ENCODE measurements at places on chromosomes 12 and 14.

- DNase-seq: no peak
Measured at GRCh38 chr12:53187145-53187899, 6.6 kb upstream of the CSAD start.

DNA sequence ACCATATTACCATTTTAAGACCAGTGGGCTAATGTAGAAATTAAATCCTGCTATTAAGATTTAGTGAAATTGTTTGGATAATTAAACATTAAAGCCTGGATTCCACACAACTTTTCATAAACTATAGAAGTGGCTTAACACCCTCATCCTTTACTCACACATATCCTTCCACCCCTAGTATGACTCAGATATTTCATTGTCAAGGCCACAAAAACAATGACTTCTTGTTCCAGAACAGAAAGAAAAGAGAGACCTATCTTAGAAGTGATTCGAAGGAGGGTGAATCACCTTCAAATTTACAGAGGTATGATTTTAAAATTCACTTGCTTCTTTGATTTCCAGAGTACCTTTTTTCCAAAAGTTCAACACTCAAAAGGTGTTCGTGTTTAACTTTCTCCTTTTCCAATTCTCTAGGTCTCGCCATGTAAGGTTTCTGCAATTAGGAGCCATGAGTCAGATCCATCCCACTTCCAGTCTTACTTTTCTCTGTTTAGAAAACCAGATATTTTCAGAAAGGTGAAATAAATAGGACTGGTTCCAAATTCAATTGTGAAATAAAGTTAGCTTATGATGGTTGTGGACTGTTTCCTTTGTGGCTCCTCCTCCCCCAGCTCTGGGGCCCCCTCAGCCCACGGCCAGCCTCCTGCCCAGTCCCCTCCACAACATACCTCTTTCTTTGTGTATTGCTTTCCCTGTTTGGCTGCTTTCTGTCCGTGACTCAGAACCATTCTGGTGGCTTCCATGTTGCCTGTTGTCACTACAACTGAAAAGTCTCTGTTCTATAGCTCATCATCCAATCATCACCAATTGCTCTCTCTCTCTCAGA, 24.6 kb upstream of the MGP start:
- DNase-seq: no peak

DNA sequence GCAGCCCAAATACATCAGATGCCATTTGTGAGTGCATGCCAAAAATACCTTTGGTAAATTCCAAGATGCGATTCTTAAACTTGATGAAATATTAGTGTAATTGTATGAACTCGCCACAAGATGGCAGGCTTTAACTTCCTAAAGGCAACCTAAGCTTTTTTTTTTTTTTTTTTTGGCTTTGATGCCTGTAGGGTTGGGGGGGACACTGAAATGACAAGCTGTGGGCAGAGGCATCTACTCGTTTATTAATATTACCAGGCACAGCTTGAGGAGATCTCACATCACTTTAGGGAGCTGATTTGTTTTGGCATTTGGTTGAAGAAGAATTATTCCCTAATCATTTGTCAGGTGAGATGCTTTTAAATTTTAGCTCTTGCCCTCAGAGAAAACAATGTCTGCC, 126.7 kb upstream of the CCDC196 start:
- no peak for DNase-seq

GRCh38 chr14:95662376-95663186, 23.6 kb upstream of the TCL1B start:
- no peak for DNase-seq

- peak; percentile 90 for DNase-seq
Measured at GRCh38 chr12:93894391-93895088, 217.4 kb downstream of the CRADD start.

GRCh38 chr12:41819948-41820347, 324.7 kb downstream of the GXYLT1 start:
- no peak for DNase-seq

- DNase-seq: no peak
Measured at GRCh38 chr12:118853634-118854033, 127.7 kb upstream of the SRRM4 start.

GRCh38 chr12:105347499-105347898, 17.0 kb downstream of the C12orf75 start:
- no peak for DNase-seq

GRCh38 chr12:49887091-49887490, 16.6 kb downstream of the FAIM2 start:
- DNase-seq: no peak

GRCh38 chr14:103684871-103685270, 30.4 kb downstream of the XRCC3 start:
- no peak for DNase-seq

GRCh38 chr12:25249931-25250738, 594 bp downstream of the KRAS start:
- peak; percentile 77 for DNase-seq

GRCh38 chr14:47223656-47224055, 451.7 kb downstream of the MDGA2 start:
- no peak for DNase-seq

DNA sequence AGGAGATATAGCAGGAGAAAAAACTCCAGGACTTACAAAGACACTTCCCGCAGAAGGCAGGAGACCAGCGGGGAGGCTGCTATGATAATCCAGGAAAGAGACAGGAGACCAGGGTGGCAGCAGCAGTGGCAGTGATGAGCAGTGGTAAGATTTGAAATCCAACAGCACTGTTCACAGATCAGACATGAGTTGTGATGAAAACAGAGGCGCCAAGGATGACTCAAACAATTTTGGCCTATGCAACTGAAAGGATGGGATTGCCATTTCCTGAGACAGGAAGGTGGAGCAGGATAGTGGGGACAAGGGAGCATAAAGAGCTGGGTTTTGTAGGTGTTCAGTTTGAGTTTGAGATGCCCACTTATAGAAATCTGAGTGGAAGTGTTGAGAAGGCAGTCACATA, 108.6 kb upstream of the DYRK2 start:
- no peak for DNase-seq

DNA sequence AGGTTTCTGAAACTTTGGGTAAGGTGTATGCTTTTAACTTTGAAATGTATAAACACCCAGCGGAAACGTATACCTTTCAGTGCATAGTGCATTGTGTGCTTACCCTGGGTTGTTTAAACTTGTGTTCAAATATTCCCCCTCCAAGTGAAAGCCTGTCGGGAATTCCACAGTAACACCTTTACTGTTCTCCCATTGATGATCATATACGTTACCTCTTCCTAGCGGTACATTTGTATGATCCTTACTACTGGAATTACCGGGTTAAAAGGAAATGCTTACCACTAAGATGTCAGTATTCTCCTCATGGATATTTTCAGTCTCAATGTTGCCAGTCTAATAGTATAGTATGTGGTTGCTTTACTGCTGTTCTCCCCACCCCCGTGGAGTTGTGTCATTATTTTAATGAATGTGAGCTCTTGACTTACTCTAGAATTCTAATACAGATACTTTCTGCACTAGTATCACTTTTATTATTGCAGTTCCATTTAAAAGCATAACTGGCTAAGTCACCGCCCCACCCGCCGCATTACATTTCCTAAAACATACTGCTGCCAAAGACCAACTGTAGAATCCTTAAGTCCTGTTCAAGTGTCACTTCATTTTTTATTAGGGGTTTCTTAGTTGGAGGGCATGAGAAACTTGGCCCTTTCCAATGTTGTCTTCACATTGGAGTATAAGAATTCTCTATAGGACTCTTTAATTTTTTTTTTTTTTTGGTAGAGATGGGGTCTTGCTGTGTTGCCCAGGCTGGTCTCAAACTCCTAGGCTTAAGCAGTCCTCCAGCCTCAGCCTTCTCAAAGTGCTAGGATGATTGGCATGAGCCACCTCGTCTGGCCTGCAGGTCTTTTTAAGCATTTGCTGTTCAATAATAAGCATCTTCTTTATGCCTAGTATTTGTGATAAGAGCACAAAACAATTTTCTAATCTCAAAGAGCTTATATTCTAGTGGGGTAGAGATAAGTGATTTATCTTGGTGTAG, 24.9 kb downstream of the NUDT4 start:
- DNase-seq: no peak

DNA sequence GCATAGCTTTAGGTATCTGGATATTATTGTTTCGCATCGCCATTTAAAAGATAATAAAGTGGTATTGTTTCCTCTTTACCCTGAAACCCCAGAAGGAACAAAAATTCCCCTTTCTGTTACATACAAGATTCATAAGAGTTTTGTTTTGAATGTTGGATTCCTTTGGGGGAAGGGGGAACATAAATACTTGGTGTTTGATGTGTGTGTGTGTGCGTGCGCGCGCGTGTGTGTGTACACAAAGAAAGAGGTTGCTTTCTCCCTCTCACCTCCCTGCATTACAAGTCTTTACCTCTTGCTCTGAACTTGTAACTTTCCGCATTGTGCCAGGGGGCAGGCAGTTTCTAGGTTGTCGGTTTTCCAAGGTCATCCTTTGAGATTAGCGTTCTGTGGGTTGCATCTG, 76.4 kb downstream of the GPATCH2L start:
- no peak for DNase-seq

GRCh38 chr14:101596742-101597141, 35.4 kb downstream of the DIO3 start:
- no peak for DNase-seq

DNA sequence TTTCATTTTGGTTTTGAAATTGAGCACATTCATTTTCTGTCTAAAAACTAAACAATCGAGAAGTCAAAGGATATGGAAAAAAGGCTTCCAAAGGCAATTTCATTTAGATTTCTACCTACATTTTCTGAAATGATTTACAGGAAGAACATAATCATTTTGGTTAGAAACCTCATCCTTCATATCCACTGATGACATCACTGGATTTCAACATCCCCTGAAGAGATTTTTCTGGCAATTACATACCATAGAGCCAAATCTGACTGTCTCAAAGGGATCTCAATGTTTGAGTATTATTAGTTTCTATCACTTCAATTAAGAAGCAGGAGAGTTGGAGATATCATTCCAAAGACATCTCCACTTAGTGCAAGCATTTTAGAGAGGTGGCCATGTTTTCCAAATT, 137.8 kb downstream of the TTC7B start:
- DNase-seq: no peak

GRCh38 chr12:123011701-123012100, 31.2 kb downstream of the ARL6IP4 start:
- no peak for DNase-seq

DNA sequence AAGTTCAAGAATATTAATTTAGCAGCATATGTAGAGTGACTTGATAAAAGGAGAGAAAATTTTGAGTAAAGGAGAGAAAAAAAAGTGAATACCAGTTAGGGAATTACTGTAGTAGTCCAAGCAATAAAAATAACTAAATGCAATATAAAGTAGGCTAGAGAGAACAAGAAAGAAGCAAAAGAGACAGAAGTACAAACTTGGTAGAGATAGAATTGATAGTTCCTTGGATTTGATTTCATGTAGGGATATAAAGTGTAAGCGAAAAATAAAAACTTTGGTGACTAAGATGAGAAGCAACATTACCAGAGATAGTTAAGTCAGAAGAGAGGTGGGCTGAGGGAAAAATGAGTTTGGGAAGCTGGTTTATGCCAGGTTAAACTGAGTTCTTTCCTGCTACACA, 252.4 kb downstream of the SEC23A start:
- DNase-seq: no peak

DNA sequence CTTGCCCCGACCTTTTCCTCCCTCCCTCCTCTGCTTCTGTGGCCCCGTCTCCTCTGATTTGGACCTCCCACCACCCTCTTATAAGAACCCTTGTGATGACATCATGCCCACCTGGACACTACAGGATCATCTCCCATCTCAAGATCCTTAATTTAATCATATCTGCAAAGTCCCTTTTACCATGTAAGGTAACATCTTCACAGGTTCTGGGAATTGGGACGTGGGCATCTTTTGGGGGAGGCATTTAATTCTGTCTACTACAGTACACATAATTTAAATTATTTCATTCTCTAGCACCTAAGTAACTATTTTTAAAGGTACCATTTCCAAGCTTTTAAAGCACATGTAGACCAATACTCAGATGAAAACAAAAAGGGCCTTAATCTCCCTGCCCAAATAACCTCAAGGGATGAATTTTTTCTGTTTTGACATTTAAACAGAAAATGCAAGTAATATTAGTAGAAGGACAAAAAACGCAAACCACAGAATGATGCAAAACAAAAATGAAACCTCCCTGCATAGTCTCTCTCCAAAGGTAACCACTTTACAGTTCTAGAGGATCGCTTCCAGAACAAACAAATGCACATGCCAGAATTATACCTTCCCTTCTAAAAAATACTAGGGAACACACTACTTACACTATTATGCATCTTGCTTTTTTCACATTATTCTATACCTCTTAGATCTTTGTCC, 222.1 kb downstream of the AACS start:
- DNase-seq: no peak

GRCh38 chr14:66601932-66602578, 94.1 kb downstream of the GPHN start:
- no peak for DNase-seq
